Activated CD4-positive, alpha-beta memory T cell treated with anti-CD3 and anti-CD28 coated beads, Interleukin-2, amount 10 ng/mL, durations not matched to agents 7 days and 5 days (primary cell): ENCODE measurements at places on chromosomes 3 and 15.

- DNase-seq, result no peak
These were observed 509.9 kb downstream of the VGLL3 start for GRCh38 chr3:86481031-86481430.

- no peak for DNase-seq
These were observed 101.2 kb upstream of the SMAD3 start for GRCh38 chr15:66964111-66964738.

GRCh38 chr3:53073553-53074365, 27.9 kb upstream of the SFMBT1 start:
- no peak for DNase-seq

DNA sequence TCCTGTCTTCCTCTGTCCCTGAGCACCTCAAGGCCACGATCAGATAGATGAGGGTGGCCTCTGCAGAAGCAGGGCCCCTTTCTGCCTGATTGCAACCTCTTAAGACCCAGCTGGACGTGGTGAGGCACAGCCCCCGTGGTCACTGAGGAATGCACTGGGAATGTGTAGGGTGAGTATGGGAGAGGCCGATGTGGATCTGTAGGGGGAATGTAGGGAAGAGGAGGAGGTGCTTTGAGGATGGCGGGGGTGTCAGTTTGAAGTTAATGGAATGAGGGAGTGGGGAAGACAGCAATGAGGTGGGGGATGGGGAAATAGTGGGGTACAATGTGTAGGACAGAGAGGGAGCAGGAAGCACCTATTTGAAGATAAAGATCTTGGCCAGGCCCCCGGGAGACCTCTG, 785 bp upstream of the IQCF5 start:
- no peak for DNase-seq

GRCh38 chr3:194952841-194953241, 267.2 kb downstream of the FAM43A start:
- DNase-seq, result no peak

- no peak for DNase-seq
These were observed 71.7 kb downstream of the RPLP1 start for GRCh38 chr15:69524296-69524695.

DNA sequence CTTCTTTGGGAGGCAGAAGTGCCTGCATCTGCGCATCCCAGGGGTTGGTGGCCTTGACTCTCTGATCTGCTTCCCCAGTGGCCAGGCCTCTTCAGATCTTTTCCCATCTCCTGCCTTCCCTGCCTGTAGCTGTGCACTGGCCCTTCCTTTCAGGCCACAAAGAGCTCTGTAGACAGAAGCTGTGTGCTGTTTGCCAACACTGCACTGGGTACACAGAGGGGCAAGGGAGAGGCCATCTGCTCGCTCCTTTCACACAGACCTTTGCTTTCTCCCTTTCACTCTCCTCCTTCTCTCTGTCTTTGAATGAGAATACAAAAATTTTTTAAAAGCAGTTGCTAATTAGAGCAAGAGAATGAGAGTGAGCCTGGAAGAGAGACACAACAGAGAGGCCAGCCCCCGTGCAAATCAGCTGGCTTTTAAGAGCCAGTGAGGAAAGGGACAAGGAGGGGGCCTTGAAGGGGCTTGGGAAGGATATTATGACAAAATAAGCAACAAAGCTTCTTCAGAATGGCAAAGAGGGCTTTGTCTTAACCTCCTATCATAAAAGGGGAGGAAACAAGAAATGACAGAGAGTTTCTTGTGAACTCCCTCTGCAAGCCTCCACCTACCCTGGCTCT, 170.9 kb downstream of the EPHB1 start:
- no peak for DNase-seq

GRCh38 chr15:45606841-45607240, 19.7 kb downstream of the BLOC1S6 start:
- DNase-seq, result no peak

- no peak for DNase-seq
These were observed 68.7 kb downstream of the SUMF1 start for GRCh38 chr3:4398120-4398940.

DNA sequence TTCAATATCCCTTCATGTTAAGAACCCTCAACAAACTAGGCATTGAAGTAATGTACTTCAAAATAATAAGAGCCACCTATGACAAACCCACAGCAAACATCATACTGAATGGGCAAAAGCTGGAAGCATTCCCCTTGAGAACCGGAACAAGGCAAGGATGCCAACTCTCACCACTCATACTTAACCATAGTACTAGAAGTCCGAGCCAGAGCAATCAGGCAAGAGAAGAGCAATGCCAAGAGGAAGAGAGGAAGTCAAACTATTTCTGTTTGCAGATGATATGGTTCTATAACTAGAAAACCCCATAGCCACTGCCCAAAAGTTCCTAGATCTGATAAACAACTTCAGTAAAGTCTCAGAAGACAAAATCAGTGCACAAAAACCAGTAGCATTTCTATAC, 161.9 kb downstream of the UBE2E2 start:
- no peak for DNase-seq

DNA sequence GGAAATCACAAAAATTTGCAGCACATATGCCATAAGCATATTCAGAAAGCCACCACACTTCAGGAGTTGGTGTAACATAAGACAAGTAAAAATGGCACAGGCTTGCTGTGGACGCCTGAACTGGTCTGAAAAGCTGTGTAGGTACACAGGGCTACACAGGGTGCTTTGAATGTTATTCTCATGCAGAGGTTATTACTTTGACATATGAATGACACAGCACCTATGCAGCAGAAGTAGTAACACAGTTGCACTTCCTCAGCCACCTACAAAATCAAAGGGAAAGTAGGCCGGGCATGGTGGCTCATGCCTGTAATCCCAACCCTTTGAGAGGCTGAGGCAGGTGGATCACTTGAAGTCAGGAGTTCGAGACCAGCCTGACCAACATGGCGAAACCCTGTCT, 54.5 kb downstream of the OSBPL10 start:
- no peak for DNase-seq

- DNase-seq, result no peak
These were observed 62.7 kb upstream of the BNIP2 start for GRCh38 chr15:59751552-59752413.
